ENCODE measurements at places on chromosomes 5 and 9.

- no peak for DNase-seq
These were observed 54.1 kb downstream of the GNG10 start for GRCh38 chr9:111715471-111715870.

GRCh38 chr5:93359296-93359959, 221.6 kb downstream of the NR2F1-AS1 start:
- DNase-seq, result peak; percentile 50

DNA sequence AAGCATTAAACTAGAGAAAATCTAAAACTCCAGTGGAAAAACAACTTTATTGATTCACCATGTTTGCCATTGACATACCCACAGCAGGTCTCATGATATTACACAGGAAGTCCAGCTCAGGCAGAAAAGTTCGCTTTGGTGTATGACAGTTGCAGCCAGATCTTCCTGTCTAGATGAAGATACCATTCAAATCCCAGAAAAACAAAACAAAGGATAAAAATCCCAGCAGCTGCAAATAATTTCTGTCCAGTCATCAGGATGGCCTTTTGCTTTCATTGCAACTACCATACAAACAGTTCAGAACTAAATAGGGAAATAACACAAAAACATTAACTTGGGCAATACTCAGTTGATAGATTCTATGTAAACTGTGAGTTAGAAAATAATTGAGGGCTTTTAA, 136.0 kb upstream of the NREP start:
- no peak for DNase-seq

- no peak for DNase-seq
These were observed 10.7 kb downstream of the SLC35A4 start for GRCh38 chr5:140575309-140575708.
